CD4-positive, alpha-beta T cell treated with Interferon gamma for 1 hour (primary cell): ENCODE measurements at places on chromosomes 1 and 21.

GRCh38 chr1:219159946-219160645 is 13.6 kb upstream of the LYPLAL1 start:
- DNase-seq = no peak

DNA sequence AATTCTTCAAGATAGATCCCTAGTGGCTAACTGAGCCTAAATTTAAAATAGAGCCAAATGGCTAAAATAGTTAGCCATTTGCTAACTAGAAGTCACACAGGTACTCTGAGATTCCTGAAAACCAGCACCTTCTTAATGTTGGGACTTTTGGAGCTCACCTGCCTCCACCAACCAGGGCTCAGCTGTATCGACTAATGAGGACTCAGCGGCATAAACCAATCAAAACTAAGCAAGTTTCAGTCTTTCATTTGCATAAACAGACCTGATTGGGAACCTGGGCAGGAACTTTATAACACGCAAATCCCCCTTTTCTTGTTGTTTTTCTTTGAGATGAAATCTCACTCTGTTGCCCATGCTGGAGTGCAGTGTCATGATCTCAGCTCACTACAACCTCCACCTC is 28.5 kb downstream of the TNFRSF9 start:
- no peak for DNase-seq

DNA sequence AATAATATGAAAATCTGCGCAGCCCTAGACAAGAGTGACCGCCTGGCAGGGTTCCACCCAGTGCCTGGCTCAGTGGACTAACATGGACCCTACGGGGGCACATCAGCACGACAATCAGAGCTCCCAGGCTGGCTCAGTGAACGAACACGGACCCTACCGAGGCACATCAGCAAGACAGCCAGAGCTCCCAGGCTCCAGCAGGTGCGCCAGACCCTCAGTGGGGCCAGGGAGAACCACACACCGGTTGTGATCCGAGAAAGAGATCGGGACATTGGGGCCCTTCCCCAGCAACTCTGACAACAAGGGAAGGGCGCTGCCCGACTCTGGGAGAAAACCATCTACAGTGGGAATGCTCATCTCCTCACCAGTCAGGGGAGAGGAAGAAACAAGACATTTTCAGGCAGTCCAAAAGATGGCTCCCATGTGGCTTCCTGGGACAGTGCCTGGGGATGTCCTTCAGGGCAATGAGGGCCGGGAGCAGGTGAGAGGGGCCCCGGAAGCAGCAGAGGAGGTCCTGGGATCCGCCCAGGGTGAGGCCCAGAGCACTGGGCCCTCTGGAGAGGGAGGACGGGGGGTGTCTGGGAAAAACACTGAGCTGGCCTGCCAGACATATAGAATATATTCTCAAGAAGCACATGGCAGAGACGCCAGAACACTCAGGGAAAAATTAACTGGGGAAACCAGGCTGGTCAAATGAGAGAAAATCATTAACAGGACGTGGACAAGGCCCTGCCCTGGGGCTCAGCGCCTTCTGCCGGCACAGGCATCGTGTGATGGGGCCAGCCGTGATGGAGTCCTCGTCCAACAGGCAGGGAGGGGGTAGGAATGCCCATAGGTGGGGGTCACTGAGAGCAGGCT is 4.8 kb downstream of the ARHGEF16 start:
- DNase-seq = no peak

DNA sequence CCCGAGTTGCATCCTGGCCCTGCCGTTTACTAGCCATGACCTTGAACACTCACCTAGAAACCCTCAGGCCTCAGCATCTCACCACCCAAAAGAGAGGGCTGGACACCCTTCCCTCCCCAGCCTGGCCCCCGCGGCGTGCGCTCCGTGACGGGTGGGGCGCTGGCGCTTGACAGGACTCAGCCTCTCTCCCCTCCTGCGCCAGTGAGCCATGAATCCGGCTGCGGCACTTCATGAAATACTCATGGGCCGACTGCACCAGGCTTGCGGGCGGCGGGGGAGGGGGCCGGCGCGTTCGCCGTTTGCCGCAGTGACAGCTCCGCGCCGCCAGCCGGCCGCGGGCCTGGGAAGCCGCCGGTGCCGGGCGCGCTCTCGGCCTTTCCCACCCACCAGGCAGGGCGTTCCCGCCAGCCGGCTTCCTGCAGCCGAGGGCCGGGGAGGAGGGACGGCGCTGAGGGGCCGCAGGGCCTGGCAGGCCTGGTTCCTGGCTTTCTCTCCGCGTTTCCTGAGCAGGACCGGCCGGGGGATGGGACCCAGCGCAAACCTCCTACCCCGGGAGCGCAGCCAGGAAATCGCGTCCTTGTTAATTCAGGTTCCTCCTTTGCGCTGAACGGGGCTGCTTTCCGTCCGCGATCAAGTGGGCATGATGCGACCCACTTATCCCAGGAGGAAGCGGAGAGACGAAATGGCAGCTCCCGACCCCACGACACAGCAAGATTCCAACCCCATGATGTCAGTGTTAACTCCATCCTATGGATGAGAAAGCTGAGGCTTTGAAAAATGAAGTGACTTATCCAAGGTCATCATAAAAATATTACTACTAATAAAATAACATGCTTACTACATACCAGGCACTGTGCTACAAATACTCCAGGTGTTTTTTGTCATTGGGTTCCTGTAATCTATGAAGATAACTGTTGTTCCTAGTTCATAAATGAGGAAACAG is 9.1 kb upstream of the LUZP1 start:
- peak; percentile 60 for DNase-seq

- peak; percentile 42 for DNase-seq
Observed at GRCh38 chr1:39102537-39103327, 76.6 kb downstream of the NDUFS5 start.

GRCh38 chr1:228903434-228904071 is 168.3 kb downstream of the RHOU start:
- DNase-seq = no peak

GRCh38 chr1:156801409-156802121 is 15.1 kb downstream of the SH2D2A start:
- no peak for DNase-seq

GRCh38 chr1:87220993-87221392 is 107.7 kb upstream of the LMO4 start:
- no peak for DNase-seq

- peak; percentile 93 for DNase-seq
Observed at GRCh38 chr1:153945795-153946621, 510 bp downstream of the DENND4B start.

GRCh38 chr1:114040273-114041015 is 61.2 kb downstream of the OLFML3 start:
- DNase-seq = no peak

- DNase-seq = no peak
Observed at GRCh38 chr1:203447151-203447550, 28.5 kb upstream of the PRELP start.

DNA sequence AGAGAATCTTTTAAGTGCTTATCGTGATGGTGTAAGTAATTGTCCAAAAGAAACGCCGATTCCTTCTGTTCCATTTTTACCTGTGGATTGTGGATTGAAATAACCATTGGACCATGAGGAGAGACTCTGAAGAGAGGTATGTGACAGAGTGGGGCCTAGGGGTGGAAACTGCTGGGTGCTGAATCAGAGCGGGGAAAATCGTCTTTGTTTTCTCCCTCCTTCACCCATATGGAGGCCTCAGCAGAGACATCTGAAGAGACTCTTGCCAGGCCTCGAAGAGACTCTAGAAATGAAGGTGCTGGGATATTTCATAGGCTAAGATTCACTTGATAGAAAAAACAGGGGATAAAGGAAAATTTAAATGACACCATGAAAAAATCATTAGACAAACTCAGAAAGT is 1327.0 kb downstream of the BRINP3 start:
- DNase-seq = no peak

DNA sequence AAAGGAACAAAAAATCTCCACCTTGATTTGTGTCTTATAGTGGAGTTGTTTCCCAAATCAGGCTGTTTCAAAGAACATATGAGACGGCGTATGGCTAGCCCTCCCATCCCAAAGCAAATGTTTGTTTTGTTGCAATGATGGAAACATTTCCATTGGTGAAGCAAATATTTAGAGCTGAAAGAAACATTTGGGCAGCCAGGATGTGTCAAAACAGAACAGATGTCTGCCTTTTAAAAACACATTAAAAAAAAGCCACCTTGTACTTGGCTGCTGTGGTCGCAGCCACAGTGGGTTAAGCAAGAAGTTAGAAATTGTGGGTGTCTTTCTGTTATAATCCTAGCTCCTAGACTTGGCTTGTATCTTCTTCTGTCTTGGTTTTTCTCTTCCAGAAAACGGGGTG is 116.3 kb downstream of the PEX14 start:
- no peak for DNase-seq

DNA sequence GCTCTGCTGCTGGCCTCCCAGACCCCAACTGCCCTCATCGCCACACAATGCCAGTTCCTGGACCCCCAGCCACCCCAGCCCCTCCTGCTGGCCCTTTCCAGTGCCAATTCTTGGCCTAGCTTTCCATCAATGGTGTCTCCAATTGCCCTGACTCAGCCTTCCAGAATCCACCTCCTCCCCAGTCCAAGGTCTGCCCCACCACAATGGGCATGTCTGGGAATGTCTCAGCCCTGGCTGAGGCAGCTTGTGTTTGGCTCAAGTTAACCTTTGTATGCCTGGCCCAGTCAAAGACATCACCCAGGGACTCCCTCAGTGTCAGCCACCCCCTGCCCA is 16.4 kb downstream of the ALDH4A1 start:
- DNase-seq = no peak

DNA sequence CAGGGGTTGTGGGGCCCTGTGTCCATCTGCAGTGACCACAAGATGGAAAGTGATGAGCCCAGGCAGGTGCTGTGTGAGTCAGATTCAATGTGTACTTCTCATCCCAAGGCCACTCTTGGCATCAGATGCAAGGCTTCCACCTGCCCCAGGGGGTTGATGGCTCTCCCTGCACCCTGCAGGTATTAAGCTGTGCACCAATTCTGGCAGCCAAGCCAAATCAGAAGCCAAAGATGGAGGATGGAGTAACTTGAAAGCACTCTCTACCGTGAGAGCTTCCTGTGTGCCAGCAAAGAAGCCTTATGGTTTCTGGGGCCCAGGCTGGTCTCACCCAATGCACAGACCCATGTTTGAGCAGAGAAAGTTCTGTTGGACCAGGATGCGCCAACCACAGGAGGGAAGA is 44.3 kb upstream of the TENT5C start:
- DNase-seq = no peak

DNA sequence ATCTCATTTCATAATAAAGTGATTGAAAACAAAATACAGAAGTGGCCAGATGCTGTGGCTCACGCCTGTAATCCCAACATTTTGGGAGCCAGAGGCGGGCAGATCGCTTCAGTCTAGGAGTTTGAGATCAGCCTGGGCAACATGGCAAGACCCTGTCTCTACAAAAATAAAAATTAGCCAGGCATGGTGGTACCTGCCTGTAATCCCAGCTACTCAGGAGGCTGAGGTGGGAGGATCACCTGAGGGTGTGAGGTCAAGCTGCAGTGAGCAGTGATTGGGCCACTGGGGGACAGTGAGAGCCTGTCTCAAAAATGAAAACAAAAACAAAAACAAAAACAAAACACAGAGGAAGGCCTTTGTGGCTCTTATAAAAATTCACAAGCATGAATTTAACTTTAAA is 38.6 kb downstream of the TRIM33 start:
- DNase-seq = no peak

DNA sequence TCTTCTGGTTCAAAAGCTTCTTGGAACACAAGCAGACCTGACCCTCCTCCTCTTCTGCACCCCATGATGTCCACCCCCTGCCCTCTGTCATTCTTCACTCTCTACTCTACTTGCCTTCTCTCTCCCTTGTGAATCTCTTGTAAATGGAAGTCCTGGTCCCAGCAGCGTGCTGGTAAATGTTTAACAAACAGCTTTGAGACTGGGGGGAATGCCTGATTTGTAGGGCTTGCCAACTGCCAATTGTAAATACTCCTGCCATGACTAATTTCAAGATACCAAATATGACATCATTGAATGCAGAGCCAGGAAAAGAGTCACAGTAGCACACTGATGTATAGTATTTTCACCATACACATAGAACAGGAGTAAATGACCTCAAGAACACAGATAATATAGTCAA is 40.9 kb upstream of the LRRN2 start:
- no peak for DNase-seq

DNA sequence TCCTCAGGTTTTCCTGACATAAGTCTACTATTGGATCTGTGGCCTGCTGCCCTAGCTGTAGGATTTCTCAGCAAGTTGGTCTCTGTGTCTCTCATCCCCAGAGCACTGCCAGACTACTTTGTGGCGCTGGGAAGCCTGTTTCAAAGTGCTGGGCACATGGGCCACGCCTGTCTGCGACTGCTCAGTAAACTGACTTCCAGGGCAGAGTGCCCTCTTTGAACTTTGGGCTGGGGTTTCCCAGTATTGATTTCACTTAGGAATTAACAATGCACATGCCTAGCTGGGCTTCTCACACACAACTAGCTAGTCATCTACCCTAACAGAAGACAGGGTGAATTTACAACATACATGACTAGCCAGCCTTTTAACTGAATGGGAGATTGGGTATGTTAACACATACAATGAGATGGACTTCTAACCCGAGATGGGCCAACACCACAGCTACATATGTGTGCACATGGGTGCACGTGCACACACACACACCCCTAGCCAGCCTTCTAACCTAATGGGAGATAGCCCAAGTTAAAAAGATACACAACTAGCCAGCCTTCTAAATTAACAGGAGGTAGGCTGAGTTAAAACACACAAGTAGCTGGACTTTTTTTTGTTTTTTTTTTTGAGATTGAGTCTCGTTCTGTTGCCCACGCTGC is 6.9 kb upstream of the TRIM17 start:
- no peak for DNase-seq

DNA sequence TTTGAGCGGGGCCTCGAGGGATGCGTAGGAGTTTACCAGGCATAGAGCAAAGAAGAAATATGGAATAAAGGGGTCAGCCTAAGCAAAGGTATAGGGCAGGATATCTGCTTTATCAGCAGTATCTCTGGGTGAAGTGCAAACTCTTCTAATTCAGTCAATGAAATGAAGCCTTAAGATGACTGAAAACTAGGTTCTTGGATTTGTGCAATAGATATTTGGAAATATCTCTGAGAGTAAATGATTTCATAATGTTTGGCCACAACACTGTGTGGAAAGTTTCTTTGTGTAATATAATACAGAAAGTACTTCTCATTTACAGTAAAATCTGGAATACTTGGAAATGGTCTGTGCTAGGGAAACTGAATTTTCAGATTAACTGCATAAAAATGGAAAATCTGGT is 26.1 kb downstream of the KCNJ15 start:
- no peak for DNase-seq

DNA sequence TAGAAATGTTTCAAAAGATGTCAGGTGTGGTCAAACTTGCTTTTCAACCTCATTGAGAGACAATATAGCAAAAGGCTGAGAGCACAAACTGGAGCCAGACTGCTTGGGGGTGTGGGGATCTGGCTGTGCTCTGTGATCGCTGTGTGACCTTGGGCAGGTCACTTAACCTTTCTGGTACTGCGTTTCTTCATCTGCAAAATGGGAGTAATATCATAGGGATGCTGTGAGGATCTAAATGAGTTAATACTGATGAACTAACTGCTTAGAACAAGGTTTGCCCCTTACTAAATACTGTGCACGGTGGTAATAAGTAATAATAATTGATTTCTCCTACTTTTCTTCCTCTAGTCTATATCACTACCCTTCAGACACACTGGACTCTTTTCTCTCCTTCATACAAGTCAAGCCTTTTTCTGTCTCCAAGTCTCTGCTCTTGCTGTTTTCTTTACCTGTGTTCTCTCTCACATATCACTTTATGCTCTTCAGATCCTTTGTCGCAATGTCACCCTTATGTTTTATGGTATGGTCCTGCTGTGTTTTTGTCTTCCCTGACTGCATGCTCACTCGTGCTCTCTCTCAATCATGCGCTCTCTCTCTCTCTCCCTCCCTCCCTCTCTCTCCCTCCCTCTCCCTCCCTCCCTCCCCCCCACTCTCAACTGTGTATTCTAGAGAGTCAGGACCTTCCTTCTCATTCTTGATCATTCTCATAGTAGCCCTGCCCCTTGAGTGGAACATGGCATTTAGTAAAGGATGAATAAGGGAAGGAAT is 3.3 kb downstream of the MGST3 start:
- no peak for DNase-seq
